Spleen (tissue), 13 donors: ENCODE measurements at places on chromosomes 12 and 14. TPM values are rescaled to one million over a fixed set of nuclear protein-coding genes. Genes with fewer than 3 reads are reported as not detected.

DNA sequence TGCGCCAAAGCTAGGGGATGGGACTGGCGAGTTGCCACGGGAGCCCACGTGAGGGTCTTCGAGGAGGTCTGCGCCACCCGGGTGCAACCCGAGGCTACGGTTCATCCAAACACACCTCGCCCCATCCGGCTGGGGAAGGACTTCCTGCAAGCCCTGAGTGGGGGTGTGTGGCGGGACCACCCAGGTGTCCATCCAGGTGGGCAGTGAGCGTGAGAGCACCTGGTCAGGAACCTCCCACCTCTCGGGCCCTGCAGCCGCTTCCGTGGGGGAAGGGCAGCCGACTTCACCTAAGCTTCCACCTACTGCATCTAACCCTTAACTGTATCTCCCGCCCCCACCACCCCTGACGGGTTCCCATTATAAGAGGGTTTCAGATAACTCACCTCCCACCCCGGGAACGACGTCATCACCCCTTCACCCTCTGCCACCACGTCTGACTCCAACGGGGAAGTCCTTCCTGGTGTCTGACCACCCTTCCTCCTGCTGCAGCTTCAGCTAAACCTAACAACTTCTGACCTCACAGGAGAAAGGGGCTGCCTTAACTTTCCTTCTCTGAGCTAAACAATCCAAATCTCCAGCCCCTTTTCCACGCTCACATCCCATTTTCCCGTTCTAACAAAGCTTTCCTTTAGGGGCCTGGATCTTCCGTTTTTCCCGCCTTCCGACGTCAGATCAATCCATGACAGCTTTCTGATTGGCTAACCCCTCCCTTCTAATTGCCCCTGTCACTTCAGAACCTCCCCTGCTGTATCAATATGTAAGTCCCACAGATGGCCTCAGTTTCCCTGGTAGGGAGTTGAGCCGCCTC, 27.4 kb upstream of the SMUG1 start:
- DNase-seq, result peak; percentile 82

- no peak for DNase-seq
Observed at GRCh38 chr12:98121963-98122362, 393.4 kb upstream of the TMPO start.

- no peak for DNase-seq
Observed at GRCh38 chr14:80988192-80988591, 32.8 kb downstream of the TSHR start.

Gene AKAP6
- 5.4 TPM for total RNA-seq
